ENCODE measurements at places on chromosomes 11 and 22.

DNA sequence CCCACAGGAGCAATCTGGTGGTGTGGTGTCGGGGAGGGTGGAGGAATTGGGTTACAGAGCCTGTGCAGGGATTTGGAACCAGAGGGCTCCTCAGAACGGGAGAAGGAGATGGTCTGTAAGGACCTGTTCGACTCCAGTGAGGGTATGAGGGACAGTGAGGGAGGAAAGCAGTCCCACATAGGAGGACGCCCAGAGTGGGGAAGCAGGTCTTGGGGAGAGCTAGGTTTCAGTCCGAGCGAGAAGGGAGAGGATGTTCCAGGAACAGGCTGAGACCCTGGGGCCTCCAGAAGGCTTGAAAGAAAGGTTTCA, 32.0 kb upstream of the GNAZ start:
- no peak for DNase-seq

DNA sequence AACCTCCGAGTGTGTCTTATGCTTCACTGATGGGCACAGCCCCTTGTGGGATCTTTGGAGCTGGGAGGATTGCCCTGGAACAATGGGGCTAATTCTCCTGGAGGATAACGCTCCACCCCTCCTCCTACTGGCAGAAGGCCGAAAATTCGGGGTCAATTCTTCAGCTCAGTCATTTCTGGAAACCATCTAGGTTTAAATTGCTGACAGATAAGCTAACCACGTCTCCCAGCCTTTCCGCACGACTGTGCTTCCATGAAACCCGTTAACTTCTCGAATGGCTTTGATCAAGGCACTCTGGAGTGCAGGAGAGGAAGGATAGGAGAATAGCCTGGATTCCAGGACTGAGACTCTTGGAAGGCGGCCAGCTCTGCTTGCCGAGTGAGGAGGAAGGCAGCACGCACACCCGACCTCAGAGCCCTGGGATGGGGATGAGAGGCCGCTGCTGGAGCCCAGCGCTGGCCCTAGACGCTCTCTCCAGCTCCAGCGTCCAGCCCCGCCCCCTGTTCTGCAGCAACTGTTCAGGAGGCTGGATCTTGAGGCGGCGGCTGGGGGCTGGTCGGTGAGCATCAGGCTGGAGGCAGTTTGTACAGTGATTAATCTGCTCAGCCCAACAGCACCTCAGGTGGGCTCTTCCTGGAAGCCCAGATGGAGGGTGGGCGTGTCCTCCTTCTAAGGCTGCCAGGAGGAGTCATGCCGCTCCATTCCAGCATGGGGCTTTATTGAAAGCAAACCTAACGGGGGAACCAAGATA, 176.7 kb upstream of the NCAM1 start:
- peak; percentile 33 for DNase-seq

DNA sequence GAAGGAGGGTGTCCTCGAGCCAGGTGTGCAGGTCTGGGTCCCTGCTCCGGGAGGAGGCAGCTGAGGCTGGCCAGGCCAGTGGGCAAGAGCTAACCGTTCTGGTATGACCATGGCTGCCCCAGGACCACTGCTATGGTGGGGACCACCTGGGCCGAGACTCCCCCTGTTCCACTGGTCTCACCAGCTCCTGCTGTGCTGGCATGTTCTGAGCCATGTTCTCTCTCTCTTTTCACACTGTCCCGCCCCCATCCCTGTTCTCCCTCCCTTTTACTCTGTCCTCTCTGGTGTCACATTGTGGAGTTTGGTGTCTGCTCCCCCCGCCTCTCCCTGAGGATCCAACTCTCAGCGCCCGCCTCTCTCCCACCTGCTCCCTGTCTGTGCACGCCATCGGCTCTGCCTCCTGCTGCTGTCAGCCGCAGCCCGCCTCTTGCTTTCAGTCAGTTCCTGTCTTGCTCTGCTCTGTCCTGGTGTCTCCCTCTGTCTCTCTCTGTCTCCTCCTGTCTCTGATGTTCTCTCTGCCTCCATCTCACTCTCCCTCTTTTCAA, 66.4 kb downstream of the LRRC32 start:
- peak; percentile 47 for DNase-seq

GRCh38 chr22:39940757-39941305, 19.4 kb upstream of the TMA7B start:
- DNase-seq = no peak

DNA sequence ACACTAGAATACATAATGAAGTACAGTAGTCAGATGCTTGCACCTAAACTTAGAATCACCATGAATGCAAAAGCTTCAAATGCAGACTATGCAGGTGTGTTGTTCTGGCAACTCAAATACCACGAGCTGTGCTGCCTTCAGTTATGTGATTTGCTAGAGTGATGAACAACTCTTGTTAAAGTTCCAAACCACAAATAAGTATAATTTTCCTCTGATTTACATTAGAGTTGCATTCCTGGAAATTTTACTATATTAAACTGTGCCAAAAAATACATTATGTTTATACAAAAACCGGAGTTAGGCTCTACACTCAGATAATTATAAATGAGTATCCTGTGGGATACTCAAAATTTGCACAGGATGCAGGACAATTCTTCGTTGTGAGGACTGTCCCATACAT, 3.0 kb downstream of the TMEM218 start:
- DNase-seq = no peak

DNA sequence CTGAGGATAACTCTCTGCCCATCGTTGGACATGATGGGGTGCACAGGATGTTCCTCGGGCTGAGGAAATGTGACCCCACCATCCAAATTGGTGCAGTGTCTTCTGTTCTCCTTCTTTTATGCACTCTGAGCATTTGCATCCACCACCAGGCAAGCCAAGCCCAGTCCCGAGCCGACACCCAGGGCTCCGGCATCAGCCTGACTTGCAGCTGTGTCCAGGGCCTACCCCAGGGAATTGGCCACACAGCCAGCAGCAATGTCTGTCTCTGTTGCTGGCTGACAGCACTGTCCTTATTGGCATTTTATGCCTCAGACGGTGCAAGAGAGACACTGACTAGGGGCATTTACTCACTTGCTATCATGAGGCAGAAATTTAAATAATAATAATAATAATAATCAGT, 25.4 kb upstream of the CPT1A start:
- DNase-seq = no peak

GRCh38 chr11:69948256-69949141, 129.3 kb upstream of the FGF3 start:
- no peak for DNase-seq

DNA sequence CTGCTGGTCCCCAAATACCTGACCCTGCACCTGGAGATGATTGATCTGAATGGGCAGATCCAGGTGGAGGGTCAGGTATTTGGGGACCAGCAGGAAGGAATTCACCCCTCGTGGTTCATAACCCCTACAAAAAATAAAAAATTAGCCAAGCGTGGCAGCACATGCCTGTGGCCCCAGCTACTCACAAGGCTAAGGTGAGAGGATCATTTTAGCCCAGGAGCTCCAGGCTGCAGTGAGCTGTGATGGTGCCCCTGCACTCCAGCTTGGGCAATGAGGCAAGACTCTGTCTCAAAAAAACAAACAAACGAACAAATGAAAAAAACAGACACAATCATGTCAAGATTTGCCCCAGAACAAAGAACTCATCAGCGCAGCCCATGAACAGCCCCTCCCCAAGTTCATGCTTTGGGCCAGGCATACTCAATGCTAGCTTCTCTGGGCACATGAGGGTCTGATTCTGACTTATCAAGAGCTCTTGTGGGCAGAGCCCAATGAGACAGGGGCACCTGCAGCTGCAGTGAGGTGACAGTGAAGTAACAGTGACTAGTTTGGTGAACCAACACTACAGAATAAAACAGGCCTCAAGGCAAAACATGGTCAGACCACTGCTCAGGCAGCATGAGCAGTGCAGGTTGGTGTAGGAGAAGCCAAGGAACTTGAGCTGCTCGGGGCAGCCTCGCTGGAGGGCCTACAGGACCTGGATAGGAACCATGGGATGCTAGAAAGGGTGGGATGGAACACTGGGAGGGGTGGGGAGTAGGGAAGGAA, 10.2 kb upstream of the FCHSD2 start:
- no peak for DNase-seq

DNA sequence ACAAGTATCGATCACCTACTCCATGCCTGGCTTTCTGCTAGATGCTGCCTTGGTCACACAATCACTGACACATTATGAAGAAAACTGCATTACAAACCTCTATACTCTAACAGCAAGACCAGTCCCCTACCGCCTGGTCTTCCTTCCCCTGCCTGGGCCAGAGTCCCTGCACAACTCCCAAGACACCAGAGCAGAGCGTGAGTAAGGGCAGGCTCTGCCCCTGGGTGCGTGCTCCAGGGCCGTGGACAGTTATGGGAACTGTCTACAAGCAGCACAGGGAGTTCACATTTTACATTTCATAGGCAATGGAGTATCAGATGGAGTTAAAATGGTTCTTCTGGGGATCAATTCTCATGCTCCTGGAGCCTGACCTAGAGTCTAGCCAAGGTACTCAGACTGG, 6.5 kb downstream of the FZD4 start:
- no peak for DNase-seq

DNA sequence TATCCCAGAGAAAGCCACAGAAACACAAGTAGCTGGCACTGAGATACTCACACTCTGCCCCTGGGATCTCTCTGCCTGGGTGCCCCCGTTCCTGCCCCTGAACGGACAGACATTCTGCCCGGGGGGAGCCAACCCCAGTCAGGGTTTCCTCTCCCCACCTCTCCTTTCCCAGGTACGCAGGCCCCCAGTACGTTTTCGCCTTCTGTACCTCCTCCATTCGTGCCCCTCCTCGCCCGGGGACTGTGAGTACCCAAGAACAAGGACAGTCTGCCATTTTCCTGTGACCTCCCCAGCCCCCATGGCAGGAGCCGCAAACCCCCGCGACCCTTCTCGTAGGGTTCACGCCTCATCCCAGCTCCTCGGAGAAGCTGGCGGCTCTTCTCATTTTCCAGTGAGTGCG, 29.1 kb upstream of the ELFN2 start:
- no peak for DNase-seq

GRCh38 chr11:113204280-113204679, 110.1 kb upstream of the TTC12 start:
- no peak for DNase-seq

GRCh38 chr22:27686534-27686933, 115.0 kb downstream of the MN1 start:
- DNase-seq = peak; percentile 67

DNA sequence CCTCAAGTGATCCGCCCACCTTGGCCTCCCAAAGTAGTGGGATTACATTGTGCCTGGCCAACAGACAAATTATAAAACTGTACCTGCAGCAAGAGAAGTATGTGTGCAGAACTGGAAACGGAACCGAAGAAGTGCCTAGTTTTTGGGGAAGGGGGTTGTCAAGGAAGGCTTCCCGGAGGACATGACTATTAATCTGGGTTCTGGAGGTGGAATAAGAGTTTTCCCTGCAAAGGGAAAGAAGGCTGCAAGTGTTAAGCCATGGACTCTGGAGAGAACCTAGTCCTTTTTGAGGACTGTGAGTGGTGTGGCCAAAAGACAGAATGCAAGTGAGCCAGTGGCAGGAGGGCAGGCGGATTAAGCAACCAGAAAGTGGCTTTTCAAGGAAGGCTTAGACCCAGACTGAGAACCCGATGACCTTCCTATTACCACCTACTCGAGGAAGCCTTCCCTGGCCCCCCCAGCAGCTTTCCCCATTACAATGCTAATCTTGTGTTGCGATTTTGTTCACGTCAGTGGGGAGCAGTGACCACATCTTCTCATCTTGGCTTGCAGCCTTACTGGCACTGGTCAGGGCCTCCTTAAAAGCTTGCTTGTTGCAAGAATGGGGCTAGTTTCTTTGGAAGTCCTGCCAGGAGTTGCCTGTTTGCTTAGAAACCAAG, 5.7 kb upstream of the SEPTIN3 start:
- no peak for DNase-seq

DNA sequence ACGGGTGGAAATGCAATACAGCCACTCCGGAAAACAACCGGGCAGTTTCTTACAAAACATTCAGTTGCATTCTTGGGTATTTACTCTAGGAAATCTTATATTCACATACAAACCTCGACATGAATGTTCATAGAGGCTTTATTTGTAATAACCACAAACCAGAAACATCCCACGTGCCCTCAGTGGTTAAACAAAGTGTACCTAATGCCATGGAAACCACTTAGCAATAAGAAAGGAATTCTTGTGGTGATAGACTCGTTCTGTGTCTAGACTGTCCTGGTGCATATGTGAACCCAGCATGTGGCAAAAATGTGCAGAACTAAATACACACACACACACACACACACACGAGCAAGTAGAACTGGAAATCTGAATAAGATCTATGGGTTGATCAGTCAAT, 1073.3 kb downstream of the TBC1D22A start:
- DNase-seq = no peak

- no peak for DNase-seq
Observed at GRCh38 chr11:87660926-87661660, 514.1 kb downstream of the RAB38 start.

GRCh38 chr11:94181943-94182342, 53.3 kb downstream of the PANX1 start:
- DNase-seq = no peak

GRCh38 chr22:46758867-46759290, 3.6 kb upstream of the TBC1D22A start:
- peak; percentile 57 for DNase-seq

GRCh38 chr11:10628508-10629236, 60.2 kb upstream of the LYVE1 start:
- DNase-seq = no peak

DNA sequence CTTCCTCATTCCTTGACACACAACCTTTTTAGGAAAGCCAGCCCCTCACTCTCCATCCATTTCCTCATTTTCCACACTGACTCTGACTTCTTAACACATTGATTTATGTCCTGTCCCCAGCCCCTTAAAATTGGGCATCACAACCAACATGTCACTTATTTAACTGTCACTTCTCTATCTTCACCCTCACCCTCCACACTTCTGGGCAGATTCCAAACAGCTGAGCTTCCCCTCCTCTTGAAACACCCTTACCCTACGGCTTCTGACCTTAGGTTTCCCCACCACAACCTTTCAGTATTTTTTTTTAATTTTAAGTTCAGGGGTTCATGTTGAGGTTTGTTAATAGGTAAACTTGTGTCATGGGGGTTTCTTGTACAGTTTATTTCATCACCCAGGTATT, 696.3 kb downstream of the DLG2 start:
- DNase-seq = no peak

DNA sequence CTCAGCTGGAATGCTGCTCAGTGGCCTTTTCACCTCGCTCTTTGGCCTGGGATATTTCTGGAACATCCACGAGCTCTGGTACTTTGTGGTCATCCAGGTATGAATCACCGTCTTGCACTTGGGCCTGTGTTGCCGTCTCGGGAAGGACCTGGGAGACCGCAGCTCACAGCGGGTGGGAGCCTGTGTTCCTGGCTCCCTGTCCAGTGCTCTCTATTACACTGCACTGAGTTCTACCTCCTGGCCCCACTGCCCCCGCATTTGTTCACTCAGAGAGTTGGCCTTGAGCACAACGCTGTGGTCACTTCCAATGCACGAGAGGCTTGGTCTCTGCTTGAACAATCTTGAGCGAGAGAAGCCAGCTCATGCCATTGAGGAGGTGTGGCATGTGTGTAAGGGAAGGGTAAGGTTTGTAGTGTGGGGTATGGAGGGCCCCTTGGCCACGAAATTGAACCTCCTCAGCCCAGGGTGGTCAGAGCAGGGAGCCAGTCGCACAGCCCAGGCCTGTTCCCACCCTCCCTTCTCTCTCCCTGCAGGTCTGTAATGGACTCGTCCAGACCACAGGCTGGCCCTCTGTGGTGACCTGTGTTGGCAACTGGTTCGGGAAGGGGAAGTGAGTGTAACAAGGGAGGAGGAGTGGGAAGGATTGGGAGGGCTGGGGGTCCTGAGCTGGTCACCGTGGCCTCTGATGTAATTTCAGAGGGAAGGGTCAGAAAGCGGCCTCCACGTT, 16.2 kb downstream of the SLC37A2 start:
- no peak for DNase-seq

GRCh38 chr22:39431821-39432251, 25.0 kb upstream of the MGAT3 start:
- DNase-seq = no peak
